ENCODE measurements at places on chromosomes 5 and 9.
A peak's percentile ranks its signal among the peaks of the same experiment; 100 is the strongest.

DNA sequence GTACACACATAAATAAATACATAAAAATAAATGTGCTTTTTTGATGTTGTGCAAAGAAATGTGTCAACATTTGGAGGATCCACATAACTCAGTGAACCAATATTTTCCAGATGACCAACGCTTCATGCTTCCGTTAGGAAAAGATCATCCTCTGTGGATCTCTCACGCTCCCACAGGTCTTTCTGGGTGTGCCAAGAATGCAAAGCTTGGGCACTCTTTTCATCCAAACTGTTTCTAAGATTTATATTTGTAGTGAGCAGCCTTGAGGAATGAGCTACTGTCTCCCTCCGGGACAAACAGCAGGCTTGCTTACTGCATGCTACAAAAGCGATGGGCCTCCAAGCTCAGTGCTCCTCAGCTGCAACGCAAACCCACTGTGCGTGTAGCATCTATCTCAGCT is 46.2 kb upstream of the RUFY1 start:
- DNase-seq, result no peak

- DNase-seq, result no peak
Measured at GRCh38 chr9:4020038-4020754, 279.7 kb downstream of the GLIS3 start.

- DNase-seq, result no peak
Measured at GRCh38 chr5:169656125-169656901, 19.2 kb downstream of the DOCK2 start.

GRCh38 chr9:16509997-16510396 is 360.5 kb downstream of the BNC2 start:
- DNase-seq, result no peak

DNA sequence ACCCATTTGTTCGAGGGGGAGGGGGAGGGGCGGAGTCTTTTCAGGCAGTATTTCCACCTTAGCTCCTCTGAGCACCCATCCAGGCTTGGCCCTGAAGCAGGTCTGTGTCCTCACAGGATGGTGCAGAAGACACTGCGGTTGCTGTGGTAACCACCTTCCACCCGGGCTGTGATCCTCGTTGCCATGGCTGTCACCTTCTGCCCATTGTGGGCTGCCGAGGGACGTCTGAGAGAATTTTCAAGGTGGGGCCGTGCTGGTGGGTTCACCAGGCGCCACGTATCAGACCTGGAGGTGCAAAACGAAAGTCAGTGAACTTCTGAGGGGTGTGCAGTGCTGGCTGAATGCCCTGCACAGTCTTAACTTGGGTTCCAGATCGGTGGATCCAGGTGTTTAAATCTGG is 26.7 kb downstream of the POLR1E start:
- DNase-seq, result no peak

- DNase-seq, result no peak
Measured at GRCh38 chr9:20848490-20848889, 164.4 kb downstream of the FOCAD start.

GRCh38 chr5:129943936-129944335 is 39.7 kb downstream of the CHSY3 start:
- DNase-seq, result no peak

- DNase-seq, result no peak
Measured at GRCh38 chr5:92147266-92147665, 764.1 kb upstream of the ARRDC3 start.

DNA sequence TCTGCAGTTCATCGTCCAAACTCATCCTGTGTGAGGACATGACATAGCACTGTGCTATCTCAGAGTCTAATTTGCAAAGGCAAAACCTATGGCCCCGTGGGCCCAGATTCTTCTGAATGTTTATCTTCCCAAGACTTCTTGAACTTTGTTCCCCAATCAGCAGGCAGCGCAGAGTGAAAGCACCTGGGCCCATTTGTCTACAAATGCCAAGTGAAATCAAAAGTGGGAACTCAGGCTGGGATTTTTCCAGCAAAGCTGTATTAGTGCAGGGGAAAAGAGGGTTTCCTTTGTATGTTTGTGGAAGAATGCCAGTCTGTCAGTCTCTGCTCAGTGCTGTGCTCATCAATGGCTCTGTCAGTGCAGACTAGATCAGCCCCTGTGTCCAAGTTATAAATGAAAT is 55.8 kb downstream of the FOXD1 start:
- no peak for DNase-seq

DNA sequence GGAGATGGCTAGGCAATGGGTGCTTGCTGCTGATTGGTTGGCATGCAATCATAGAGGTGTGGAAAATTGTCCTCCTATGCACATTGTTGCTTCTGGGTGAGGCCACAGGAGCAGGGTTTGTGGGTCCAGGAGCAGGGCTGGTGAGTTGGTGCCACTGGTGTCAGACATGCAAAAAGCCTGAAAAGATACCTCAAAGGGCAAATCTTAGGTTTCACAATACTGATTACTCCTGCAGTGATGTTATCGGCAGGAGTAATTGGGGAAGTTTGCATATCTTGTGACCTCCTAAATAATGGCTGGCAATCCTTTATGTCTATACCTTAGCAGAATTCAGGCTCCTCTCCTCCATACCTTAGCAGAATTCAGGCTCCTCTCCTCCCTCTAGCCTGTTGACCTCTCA is 25.2 kb downstream of the SLC25A48 start:
- DNase-seq, result no peak

DNA sequence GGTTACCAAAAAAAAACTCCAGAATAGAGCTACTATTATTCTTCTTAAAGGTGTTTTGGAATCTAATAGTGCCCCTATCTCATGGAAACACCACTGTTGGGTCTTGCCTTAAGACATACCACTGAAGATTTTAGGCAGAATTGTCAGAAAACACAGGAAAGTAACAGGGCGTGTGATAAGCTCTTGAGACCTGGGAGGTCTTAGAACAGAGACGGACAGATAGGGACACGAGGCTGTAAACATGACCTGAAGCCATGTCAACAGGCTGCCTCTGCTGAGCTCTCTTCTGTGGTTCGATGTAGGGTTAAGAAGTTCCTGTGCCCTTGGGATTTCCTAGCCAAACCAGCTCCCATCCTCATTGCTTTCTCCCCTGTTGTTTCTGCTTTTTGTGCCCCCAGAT is 69.3 kb downstream of the CTSL start:
- no peak for DNase-seq

GRCh38 chr9:136726631-136727191 is 14.3 kb downstream of the DIPK1B start:
- DNase-seq, result peak; percentile 13

DNA sequence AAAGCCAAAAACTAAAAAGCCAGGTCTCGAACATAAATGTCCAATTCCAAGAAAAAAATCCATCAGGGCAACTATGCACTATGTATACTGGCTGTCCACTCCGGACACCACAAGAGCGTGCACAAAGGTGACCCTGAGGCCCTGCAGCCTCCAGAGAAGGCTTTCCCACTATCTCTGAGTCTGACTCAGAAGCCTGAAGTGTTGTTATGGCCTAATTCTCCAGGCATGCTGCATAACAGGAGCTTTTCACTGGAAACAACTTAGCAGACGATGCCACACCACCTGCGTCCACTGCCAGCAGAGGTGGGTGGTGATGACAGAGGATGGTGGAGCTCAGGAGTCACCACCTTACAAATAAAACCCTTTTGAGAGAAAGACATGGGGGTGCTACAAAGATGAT is 63.7 kb downstream of the HABP4 start:
- DNase-seq, result no peak

GRCh38 chr5:96065685-96066385 is 104.2 kb upstream of the ELL2 start:
- DNase-seq, result no peak

DNA sequence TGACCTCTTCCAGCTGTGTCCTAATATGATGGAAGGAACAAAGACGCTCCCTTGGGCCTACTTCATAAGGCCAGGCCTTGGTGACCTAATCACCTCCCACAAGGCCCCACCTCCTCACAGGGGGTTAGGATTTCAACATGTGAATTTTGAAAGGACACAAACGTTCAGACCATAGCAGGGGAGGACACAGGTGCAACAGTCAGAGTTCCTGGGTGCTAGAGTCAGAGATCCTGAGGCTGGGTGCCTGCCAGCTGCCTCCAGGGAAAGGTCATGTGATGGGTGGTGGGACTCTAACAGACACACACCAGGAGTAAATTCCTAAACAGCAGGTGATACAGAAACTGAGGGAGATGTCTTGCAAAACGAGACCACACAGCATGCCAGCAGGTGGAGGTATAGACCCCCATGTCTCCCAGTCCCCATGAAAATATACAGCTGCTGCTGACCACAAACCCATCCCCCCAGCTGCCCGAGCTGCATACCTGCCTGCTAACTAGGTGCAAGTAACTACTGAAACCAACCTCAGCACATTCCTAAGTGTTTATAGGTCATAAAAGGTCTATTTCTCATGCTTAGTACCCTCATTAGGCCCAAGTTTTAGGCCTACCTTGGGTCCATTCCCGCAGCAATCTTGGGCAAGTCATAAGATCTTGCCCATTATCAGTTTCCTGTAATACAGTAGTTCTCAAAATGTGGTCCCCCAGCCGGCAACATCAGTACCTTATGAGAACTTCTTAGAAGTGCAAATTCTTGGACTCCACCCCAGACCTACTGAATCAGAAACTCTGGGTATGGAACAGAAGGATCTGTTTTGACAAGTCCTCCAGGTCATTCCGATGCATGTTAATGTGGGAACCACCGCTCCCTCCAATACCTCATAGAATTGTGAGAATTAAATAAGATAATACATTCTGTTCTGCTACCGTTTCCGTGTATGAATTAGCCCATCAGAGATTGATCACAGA is 245.3 kb downstream of the ENC1 start:
- no peak for DNase-seq

DNA sequence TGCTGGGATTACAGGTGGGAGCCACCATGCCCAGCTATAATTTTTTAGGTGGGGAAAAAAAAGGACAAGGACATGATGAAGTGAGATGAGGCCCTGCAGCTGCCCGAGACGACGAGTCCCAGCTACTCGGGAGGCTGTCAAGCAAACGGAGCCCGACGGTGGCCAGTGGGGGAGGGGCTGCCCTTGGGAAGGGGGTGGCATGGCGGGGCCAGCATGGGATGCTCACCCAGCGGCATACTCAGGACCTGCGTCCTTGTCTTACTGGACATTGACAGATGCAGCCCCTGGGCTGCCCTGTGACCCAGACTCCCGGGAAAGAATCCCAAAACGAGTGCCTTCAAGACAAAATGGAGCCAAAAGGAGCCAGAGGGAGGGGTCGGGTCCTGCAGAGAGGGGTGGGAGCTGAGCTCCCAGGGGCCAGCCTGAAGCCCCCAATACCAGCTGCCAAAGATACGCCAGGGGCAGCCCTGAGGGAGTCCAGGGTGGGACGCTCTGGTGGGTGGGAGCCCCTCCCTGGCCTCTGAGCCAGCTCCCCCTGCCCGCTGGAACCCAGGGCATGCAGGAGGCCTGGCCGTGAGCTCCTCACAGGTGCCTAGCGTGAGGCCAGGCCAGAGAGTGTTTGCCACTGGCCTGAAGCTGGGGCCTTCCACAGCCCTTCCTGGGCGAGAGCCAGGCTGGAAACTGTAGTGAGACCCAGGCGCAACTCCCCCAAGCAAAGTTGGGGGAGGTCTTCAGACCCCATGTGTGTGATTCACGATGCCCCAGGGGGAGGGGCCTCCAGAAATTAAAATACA is 15.7 kb downstream of the CCDC187 start:
- no peak for DNase-seq

DNA sequence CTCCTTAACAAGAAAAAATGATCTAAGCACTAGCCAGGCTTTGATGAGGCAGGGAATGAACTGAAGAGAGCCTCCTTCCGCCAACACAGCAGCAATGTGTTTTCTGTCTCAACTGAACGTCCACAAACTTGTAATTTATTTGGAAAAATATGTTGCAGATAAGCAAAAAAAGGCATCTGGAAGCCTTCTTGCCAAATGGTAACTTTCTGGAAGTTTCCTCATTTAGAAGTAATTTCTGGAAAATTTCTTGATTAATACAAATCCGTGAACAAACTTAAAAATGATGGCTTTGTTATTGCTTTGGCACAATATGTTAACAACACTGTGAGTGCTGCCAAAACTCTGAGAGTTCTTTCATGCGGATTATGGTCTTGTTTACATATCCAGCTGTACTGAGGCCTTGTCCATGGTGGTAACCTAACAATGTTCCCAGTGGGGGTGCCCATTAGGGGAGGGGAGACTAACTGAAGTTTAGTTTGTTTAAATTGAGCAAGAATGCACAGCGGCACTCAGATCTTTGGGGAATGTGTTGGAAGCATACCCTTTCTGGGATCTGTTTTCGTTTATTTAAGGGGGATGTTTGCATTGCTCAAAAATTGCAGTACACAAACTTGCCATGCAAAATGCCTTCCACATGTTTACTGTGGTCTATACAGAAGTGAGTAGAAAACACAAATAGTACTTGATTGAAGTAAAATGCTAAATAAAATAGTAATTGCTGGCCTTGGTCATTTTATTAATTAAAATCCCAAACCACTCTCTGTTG is 334.7 kb downstream of the NR2F1-AS1 start:
- no peak for DNase-seq

- no peak for DNase-seq
Measured at GRCh38 chr5:90424245-90424644, 14.7 kb upstream of the CETN3 start.

GRCh38 chr5:1831677-1832313 is 30.6 kb downstream of the NDUFS6 start:
- DNase-seq, result no peak
